ENCODE measurements at places on chromosomes 12 and 14.

DNA sequence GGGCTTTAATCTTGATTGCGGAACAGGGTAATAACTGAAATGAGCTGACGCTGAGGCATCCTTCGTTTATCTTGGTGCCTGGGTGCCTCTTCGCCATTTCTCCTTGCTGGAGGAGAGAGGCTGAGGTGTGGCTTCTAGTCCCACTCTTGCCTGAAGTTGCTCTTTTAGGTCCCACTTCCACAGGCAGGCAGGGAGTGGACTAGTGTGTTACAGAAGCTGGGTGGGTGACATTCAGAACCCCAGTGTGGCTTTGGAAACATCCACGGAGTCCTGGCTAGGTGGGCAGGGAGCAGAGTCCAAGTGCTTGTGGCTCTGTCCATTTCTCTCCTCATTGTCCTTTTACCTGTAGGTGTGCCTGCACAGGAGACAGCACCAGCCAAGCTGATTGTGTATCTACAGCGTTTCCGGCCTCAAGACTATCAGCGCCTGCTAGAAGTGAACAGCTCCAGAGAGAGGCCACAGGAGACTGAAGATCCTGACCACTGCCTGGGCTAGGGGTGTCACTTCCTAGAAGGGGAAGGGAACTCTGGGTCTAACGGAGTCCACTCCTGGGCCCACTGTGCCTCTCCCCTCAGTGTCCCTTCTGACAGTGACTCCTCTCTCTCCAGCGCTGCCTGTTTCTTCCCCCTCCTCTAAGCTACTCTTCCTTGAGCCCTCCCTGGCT lies 2.4 kb downstream of the THTPA start:
- DNase-seq: no peak

GRCh38 chr12:50606675-50607375 lies 102.0 kb downstream of the DIP2B start:
- no peak for DNase-seq

- DNase-seq: no peak
Observed at GRCh38 chr14:58637040-58637390, 747 bp upstream of the DACT1 start.

DNA sequence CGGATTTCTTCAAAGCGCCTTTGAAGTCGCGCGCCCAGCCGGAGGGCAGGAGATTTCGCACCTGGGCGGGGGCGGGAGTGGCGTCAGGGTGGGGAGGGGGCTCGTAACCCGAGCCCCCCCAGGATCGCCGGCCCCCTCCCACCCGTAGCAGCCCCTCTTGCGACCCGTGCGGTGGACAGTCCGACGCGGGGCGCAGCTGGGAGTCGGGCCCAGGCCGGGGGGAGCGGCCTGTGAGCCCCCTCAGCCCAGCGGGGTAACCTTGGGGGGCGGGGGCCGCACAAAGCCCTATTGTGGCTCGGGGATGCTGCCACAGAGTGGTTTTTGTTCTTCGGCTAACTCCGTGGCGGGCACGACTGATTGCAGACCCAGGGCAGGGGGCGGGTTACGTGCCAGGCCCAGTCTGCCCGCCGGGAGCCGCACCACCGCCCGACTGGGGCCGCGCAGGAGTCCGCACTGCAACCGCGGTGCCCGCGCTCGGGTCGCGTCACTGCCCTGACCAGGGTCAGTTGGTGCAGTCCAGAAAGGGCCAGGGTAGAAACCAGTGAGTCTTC lies 4.2 kb upstream of the AAAS start:
- no peak for DNase-seq

DNA sequence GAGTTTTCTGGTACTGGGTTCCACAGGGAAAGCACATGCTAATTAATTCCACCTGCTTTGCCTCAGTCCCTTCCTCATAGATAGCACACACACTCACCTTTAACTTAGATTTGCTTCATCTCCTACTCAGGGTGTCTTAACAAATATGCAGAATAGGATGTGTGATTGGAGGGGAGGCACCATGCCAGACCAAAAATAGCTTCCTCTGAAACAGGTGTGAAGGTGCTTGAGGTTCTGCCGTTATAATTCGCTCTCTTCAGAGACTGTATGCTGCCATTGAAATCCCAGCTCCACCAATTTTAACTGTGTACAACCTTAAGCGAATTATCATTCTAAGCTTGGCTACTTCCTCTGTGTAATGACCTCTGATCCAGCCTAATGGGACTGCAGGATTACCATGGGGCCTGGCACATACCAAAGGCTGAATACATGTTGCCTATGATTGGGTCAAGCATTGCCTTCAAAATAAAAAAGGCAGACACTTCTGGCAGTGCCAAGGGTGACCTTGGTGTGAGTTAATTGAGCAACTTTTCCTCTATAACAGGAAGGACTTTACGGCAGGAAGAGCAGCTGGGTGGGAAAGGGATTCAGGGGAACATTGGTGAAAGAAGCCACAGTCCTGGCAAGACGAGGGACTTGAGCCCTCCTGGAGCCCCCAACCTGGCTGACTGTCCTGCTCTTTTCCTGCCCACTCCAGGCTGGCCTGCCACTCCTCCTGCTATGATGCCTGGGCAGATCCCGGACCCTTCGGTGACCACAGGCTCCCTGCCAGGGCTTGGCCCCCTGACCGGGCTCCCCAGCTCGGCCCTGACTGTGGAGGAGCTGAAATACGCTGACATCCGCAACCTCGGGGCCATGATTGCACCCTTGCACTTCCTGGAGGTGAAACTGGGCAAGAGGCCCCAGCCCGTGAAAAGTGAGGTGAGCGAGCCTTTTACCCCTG lies 9.7 kb downstream of the JDP2 start:
- DNase-seq: no peak

GRCh38 chr12:111434049-111434448 lies 28.3 kb downstream of the SH2B3 start:
- DNase-seq: no peak

DNA sequence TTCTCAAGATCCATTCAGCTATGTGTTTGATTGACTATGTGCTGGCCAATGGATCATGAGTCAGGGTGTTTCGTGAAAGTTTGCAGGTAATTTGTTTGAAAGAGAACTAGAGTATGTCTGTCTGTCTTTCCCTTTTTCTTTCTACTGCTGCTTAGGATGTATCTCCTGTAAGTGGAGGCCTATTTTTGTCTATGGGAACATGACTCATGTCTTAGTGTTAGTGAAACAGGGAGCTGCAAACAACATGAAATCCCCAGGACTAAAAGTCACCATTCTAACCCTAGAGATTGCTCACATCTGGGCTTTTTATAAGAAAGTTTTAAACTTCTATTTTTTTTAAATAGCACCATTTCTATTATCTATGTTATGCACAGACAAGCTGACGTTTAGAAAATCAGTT lies 333.0 kb downstream of the CCER1 start:
- DNase-seq: no peak

DNA sequence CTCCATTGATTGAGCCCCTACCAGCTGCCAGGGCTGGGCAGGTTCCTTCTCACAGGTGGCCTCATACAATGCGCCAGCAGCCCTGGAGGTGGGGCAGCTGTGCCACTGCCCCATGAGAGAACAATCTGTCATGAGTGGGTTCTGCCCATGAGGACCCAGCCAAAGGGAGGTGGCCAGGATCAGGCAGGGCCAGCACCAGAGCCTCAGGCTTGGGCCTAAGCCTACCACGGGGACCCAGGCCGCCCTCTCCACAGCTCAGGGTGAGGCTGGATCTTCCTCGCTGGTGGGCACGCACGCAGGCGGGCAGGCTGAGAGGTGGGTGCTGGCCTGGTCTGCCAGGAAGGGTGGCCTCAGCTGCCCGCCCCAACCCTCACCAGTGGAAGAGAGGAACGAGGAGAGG lies 110.7 kb downstream of the KIF26A start:
- no peak for DNase-seq

DNA sequence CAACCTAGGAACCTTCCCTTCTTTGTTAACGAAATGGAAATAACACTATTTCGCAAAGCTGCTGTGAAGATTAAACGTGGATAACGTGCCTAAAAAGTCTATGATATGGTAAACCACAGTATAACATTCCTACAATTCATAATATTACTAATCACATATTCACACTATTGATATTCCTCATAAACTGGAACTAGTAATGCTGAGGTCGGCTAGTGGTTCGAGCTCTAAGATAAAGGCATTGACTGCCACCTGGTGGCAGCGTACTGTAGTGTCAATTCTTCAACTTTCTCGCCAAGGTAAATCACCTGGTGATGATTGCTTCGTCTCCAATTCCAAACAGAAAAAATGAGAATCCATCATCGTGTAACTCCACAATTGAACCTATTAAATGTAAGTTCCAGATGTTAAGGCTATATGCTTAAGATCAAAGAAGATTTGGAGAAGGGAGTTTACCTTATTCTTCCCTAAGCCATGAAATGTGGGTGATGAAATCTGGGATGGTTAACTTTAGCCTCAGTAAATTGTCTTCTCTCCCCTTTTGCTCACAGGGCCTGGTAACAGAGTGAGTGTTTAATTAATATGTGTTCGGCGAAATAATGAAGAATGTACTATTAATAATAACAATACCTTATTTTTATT lies 197.5 kb upstream of the TMEM132C start:
- no peak for DNase-seq
